GM03348 (cell line): ENCODE measurements at places on chromosomes 1 and 21.
A peak's percentile ranks its signal among the peaks of the same experiment; 100 is the strongest.

- no peak for DNase-seq
These were observed 92.1 kb downstream of the PRKAB2 start for GRCh38 chr1:147080006-147080661.

- DNase-seq: peak; percentile 92
These were observed 34.4 kb upstream of the SLC30A1 start for GRCh38 chr1:211613108-211613947.

- peak; percentile 5 for DNase-seq
These were observed 164.7 kb downstream of the NRIP1 start for GRCh38 chr21:14900058-14900457.

- no peak for DNase-seq
These were observed 407.0 kb downstream of the TGFB2 start for GRCh38 chr1:218752126-218752525.

GRCh38 chr1:234014208-234014607, 109.7 kb downstream of the SLC35F3 start:
- no peak for DNase-seq

DNA sequence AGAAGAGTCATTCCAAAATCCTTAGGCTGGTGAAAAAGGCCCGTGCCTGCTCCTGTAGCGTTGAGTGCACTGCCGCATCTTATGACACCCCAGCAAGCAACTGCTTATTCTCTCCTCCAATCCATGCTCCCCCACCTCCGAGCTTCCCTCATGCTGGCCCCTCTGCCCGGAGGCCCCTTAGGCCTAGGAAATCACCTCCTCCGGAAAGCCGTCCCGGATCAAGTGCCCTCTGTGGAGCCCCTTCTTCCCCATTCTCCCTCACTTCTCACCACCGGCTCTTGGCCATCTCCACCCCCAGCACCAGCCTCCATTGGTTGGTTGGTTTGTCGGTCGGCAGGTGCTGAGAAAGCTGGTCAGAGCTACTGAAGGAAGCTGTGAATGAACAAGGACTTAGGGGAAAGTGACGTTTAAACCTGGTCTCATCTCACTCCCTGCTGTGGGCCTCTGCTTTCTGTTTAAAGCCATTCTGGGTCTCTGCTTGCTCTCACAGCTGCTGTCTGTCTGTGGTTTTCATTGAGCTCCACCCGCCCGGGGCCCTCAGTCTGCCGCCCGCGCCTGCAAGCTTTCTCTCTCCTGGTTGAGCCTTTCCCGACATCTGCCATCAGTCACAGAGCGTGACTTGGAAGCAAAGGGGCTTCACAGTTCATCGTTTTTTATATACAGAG, 122.2 kb downstream of the KCNN3 start:
- DNase-seq: peak; percentile 55

DNA sequence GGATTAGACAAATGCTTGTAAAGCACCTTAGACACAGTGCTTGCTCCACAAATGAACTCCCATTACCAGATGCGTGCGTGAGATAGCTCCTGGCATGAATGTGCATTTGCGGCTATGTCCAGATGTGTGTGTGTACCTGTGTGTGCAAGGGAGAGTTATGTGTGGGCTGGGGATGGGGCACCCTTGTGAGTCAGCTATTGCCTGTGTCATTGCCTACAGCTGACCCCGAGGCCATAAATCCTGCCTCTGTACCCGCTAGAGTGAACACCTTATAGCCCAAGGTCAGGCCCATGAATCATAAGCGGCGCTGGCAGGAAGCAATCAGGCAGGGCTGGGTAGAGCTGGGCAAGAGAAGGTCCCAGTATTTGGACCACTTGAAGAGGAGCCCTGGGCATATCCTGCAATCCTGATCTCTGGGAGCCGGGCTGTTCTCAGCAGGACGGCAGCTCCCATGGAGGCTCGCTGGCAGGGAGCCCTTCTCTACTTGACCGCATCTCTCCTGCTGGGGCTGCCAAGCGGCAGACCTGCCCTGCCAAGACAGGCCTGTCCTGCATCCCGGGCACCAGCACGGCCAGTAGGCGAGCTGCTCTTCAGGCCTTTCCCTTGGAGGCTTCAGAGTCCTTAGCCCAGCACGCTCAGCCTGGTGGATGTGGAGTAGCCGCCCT, 86.4 kb downstream of the TMEM53 start:
- no peak for DNase-seq

DNA sequence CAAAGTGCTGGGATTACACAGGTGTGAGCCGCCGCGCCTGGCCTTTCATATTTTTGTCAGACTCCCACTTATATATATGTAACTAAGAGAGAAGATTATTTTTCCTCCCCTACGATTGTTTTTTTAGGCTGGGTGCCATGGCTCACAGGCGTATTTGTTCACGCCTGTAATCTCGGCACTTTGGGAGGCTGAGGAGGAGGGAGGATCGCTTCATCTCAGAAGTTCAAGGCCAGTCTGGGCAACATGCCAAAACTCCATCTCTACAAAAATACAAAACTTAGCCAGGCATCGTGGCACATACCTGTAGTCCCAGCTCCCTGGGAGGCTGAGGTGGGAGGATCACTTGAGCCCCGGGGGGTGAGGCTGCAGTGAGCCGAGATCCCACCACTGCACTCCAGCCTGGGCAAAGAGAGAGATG, 23.9 kb upstream of the ITLN2 start:
- DNase-seq: no peak

GRCh38 chr1:2351723-2352122, 39.6 kb downstream of the MORN1 start:
- no peak for DNase-seq

DNA sequence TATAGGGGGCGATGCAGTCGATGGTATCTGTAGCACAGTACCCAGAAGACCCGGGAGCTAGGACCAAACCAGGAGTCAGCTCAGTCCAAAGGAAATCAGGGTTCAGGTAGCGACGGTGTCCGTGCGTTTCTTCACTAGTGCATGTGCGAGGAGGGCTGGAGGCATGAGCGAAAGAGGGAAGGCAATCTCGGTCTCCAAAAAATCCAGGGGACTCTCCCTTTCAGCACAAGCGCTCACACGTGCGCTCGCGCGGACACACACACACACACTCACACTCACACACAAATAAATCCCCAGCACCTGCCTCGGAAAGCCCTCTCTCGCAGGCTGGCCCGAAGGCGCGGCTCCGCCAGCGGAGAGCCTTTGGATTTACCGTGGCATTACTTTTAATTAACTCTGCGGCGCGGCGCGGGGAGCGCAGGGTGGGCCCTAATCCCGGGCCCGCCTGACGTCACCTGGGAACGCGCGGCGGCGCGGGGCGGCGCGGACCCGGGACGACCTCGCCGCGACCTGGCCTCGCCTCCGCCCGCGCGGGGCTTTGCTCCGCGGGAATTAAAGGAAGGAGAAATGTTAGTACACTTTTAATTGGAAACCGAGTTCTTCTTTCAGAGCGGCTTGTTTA, 121.2 kb downstream of the LMX1A start:
- no peak for DNase-seq

DNA sequence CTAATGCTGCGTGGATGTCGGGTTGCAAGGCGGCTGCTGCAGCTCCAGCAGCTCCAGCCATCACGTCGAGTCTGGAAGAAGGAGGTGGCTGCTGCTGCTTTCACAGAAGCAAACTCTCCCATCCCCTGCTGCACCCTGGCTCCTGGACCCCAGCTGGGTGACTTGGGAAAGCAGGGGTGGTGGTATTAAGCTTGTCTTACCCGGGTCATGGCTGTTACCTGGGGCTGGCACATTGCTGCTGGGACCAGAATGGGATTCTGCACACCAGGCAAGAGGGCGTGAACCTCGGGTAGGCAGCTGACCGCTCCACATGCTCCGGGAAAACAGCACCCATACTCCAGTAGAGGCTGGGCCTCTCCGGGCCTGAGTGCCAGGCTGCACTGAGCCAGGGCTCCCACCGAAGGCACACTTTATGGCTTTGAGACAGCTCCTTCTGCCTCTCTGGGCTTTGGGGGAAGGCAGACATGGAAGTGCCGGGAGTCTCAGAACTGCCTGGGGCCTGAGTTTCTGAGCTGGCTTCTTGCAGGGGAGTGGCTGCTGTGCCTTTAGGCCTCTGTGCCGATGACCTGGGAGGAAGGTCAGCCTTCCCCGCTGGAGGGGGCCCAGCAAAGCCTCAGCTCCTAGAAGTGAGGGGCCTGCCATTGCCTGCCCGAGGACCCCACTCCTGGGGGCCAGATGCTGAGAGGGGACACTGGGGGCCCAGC, 1.2 kb downstream of the SMIM1 start:
- no peak for DNase-seq

DNA sequence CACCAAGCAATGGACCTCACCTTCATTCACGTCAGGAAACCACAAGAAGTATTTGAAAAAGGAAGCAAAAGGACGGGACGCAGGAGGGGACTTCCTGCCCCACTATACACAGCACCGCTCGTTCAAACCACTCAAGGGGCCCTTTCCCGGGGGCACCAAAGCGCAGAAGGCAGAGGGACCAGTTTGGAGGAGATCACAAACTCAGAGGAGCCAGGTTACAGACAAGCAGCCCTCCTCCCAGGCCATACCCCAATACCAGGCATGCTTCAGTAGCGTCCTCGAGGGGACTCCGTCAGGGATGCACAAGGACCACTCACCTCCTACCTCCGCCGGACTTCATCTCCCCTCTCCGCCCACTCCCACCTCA, 685 bp downstream of the CRTC2 start:
- no peak for DNase-seq

DNA sequence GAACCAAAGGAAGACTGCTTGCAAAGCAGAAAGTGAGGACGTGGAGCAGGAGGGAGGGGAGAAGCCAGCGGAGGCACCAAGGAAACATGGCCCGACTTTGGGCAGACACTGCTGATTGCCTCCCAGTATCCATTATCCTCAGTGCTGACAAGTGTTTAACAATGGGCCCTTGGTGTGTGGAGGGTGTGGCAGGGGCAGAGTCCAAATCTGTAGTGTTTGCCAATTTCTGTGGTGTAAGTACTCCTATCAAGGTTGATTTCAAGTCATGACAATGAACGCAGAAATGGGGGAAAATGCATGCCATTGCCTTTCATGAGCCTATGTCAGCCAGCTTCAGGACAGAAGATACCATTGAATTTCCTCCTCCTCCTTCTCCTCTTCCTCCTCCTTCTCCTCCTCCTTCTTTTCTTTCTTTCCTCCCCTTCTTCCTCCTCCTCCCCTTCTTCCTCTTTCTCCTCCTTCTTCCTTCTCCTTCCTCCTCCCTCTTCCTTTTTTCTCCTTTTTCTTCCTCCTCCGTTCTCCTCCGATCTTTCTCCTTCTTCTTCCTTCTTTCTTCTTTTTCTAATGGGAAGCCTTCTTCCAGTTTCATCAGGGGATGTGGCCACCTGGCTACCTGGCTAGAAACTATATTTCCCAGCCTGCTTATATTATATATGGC, 10.3 kb upstream of the PHC2 start:
- no peak for DNase-seq
